Liver (tissue), 10 donors: ENCODE measurements at places on chromosomes 4 and X. TPM values are rescaled to one million over a fixed set of nuclear protein-coding genes. Genes with fewer than 3 reads are reported as not detected.

DNA sequence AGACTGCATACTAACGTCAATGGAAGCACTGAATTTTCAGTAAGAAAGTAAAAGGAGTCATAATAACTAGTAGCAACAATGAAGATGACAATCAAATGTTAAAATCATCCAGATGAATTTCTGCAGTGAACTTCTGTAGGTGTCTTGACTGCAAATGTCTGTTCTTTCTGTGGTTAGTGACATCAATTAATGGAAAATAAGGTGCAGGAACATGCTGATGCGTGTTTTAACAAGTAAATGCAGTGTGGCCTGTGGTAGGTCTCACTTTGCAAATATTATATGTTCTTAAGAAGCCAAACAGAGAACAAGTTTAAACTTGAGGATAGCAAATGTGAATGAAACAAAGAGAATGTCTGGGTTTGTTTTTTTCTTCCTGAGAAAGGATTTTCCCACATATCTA lies 2.6 kb upstream of the DTHD1 start:
- DNase-seq, result no peak
- no peak overlapping the region for H3K27ac ChIP-seq
- H3K27me3 ChIP-seq, result no peaks in the 10 kb centered on the region
- H3K4me3 ChIP-seq, result no peak overlapping the region
- H3K4me1 ChIP-seq, result no peaks in the 10 kb centered on the region

GRCh38 chr4:53935780-53936179 lies 128.6 kb downstream of the CHIC2 start:
- DNase-seq, result no peak
- H3K4me3 ChIP-seq, result no peak overlapping the region
- no peaks in the 10 kb centered on the region for H3K36me3 ChIP-seq

GRCh38 chr4:91114386-91114785 lies 987.2 kb downstream of the CCSER1 start:
- no peak overlapping the region for H3K27ac ChIP-seq
- no peaks in the 10 kb centered on the region for H3K27me3 ChIP-seq
- H3K4me3 ChIP-seq, result no peak overlapping the region
- DNase-seq, result no peak
- no peaks in the 10 kb centered on the region for H3K4me1 ChIP-seq
- H3K36me3 ChIP-seq, result no peaks in the 10 kb centered on the region

DNA sequence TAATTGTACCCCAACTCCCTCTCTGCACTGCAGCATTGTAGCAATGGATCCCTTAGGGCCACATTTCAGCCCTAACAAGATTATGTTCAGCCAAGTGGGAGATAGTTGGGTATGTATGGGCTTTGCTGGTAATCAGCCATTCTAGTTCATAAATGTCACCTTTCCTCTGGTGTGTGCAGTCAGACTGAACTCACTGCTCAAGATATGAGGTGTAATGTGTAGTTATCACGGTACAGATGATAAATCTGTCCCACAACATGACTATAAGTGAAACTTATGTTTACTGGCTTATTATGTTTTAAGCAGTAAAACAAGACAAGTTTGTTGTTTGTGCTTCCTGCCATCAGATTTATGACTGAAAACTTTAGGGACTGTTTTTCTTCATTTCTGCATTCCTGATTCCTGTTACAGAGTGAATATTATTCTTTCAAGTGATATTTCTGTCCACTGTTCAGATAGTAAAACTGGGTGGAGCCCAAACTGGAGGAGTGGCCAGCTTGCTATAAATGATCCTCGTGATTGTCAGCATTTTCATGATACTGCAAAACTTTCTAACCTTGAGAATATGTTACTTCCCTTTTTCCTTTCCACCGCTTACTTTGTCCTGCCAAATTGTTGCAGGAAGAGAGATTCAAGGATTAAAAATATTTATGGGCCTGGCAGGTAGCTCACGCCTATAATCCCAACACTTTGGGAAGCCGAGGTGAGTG lies 44.9 kb downstream of the ANAPC4 start:
- no peak overlapping the region for H3K27ac ChIP-seq
- H3K4me1 ChIP-seq, result peaks cover 17% of the 10 kb centered on the region
- H3K4me3 ChIP-seq, result no peak overlapping the region
- no peaks in the 10 kb centered on the region for H3K27me3 ChIP-seq

GRCh38 chrX:134764202-134764785 lies 106.0 kb upstream of the PLAC1 start:
- H3K36me3 ChIP-seq, result no peaks in the 10 kb centered on the region
- no peak for DNase-seq
- H3K4me3 ChIP-seq, result no peak overlapping the region
- no peaks in the 10 kb centered on the region for H3K27me3 ChIP-seq
- H3K4me1 ChIP-seq, result no peaks in the 10 kb centered on the region

- no peak overlapping the region for H3K27ac ChIP-seq
- DNase-seq, result no peak
- H3K36me3 ChIP-seq, result no peaks in the 10 kb centered on the region
- no peaks in the 10 kb centered on the region for H3K4me1 ChIP-seq
- no peaks in the 10 kb centered on the region for H3K27me3 ChIP-seq
Observed at GRCh38 chrX:146477341-146477740, 332.2 kb upstream of the CXorf51B start.

DNA sequence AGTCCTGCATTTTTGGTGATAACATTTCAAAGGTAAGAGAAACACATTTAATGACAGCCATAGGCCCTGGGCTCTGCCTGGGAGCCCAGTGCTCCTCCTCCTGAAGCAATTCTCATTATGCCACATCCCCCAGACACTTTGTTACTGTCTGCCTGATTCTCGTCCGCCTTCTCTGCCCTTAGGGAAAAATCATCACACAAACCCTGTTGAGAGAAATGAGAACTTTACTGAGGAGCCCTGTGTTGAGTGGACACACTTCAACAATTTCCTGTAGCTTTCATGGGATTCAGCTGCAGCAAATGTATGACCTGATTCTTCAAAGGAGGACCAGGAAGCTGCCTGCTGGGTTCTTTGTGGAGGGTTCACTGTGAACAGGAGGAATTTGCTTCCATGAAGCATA lies 566.5 kb upstream of the FRG1 start:
- no peaks in the 10 kb centered on the region for H3K27me3 ChIP-seq
- no peaks in the 10 kb centered on the region for H3K4me1 ChIP-seq

GRCh38 chrX:38807873-38808272 lies 6.6 kb downstream of the MID1IP1 start:
- no peak overlapping the region for H3K27ac ChIP-seq
- no peaks in the 10 kb centered on the region for H3K36me3 ChIP-seq
- no peak for DNase-seq
- H3K4me3 ChIP-seq, result no peak overlapping the region

GRCh38 chr4:177483271-177483670 lies 41.0 kb upstream of the AGA start:
- DNase-seq, result no peak
- no peaks in the 10 kb centered on the region for H3K4me1 ChIP-seq
- no peaks in the 10 kb centered on the region for H3K36me3 ChIP-seq

GRCh38 chr4:169164669-169165415 lies 105.9 kb downstream of the SH3RF1 start:
- no peak for DNase-seq
- no peak overlapping the region for H3K4me3 ChIP-seq
- no peaks in the 10 kb centered on the region for H3K36me3 ChIP-seq
- no peaks in the 10 kb centered on the region for H3K4me1 ChIP-seq
- no peaks in the 10 kb centered on the region for H3K27me3 ChIP-seq

GRCh38 chr4:88697141-88697540 lies 488 bp downstream of the NAP1L5 start:
- DNase-seq, result no peak
- peak overlapping the region; percentile 71 for H3K4me3 ChIP-seq
- peak overlapping the region; percentile 37 for H3K27ac ChIP-seq
- H3K4me1 ChIP-seq, result peaks cover 2% of the 10 kb centered on the region
- no peaks in the 10 kb centered on the region for H3K27me3 ChIP-seq

DNA sequence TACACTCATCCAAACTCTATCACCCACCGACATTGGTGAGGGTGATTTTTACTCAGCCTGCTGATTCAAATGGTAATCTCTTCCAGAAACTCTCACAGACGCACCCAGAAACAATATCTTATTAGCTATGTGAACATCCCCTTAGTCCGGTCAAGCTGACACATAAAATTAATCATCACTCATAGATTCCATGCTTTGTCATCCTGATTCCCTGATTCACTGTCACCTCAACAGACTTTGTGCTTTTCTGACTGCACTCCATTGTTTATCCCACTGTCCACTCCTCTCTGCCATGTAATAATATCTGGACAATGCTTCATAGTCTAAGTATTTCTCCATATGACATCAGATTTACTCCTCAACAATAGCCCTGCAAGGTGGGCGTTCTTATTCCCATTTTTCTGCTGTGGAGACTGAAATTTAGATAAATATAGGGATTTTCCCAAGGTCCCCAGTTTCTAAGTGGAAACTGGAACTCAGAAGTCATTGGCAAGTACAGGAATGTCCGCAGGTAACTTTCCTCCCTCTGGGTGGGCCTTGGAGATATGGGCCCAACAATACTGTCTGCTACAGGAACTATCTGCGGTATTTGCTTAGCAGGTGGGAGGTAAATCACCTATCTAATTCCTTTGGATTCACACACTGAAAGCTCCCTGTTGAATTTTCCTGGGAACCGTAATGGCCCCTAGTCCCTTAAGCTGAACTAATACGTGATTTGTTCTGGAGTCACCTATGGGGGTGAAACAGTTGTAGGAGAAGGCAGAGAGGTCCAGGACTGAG lies 228.6 kb upstream of the BCOR start:
- no peak for DNase-seq
- H3K27ac ChIP-seq, result no peak overlapping the region
- no peak overlapping the region for H3K4me3 ChIP-seq
- H3K27me3 ChIP-seq, result no peaks in the 10 kb centered on the region

DNA sequence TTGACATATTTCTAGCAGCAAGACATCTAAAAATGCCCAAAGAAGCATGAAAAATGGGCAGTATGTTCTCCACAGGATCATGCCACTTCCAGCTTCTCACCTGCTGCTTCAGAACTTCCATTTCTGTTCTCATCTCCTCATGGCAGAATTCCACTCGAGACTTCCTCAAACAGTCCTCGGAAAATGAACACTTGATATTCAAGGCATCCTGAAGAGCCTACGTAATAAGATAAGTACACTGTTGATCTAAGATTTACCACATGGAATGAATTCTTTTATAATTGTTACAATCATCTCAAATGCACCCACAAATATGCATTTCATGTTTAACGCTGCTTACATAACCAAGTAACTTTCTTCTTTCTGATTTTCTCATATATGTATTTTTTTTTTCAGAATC lies 14.1 kb downstream of the TNIP3 start:
- no peaks in the 10 kb centered on the region for H3K27me3 ChIP-seq
- H3K4me3 ChIP-seq, result no peak overlapping the region
- no peaks in the 10 kb centered on the region for H3K4me1 ChIP-seq
- no peaks in the 10 kb centered on the region for H3K36me3 ChIP-seq
- no peak overlapping the region for H3K27ac ChIP-seq
- DNase-seq, result no peak

- H3K27ac ChIP-seq, result no peak overlapping the region
- H3K27me3 ChIP-seq, result no peaks in the 10 kb centered on the region
- DNase-seq, result no peak
- no peaks in the 10 kb centered on the region for H3K4me1 ChIP-seq
Observed at GRCh38 chr4:54308110-54308509, 79.0 kb downstream of the PDGFRA start.

The DCHS2 gene
- polyA plus RNA-seq, result 0.07 TPM

The TMEM35A gene
- polyA plus RNA-seq, result not detected

The SCRG1 gene
- polyA plus RNA-seq, result 0.46 TPM

The MGAT4D gene
- polyA plus RNA-seq, result not detected
